Posterior vena cava (tissue), 2 donors: ENCODE measurements at places on chromosomes 7 and 10. TPM values are rescaled to one million over a fixed set of nuclear protein-coding genes. Genes with fewer than 3 reads are reported as not detected.

Gene ADAMTS14
- total RNA-seq, result 1.0 TPM

Gene CYP26C1
- total RNA-seq, result 0.19 TPM

Gene AMPH
- total RNA-seq, result 7.3 TPM

Gene HABP2
- total RNA-seq, result not detected

Gene SFRP4
- total RNA-seq, result 197 TPM

Gene PRKAR2B
- 4.7 TPM for total RNA-seq

Gene NRCAM
- total RNA-seq, result 1.7 TPM

Gene CCDC172
- total RNA-seq, result not detected

Gene PNLIP
- total RNA-seq, result not detected

Gene HEPACAM2
- total RNA-seq, result not detected

Gene GSTK1
- 94.5 TPM for total RNA-seq

- no peak for DNase-seq
These were observed 131.1 kb upstream of the ABCB5 start for GRCh38 chr7:20484356-20484755.

DNA sequence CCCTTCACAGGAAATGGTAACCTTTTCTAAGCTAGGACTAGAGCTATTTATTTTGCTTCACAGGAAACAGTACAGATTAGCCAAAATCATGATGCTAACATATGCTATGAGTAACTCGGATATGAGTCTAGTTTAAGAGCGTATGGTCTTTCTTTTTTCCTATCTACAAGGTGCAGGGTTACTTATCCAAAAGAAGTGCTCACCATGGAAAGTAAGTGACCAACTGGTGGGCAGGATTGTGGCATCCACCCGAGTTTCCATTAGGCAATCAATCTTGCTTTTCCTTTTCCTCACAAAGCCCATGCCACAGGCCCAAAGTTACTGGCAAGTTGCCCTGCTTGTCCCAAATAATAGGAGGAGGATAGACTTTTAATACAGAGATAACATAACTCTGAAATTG is 765.1 kb upstream of the POM121L12 start:
- DNase-seq, result no peak

DNA sequence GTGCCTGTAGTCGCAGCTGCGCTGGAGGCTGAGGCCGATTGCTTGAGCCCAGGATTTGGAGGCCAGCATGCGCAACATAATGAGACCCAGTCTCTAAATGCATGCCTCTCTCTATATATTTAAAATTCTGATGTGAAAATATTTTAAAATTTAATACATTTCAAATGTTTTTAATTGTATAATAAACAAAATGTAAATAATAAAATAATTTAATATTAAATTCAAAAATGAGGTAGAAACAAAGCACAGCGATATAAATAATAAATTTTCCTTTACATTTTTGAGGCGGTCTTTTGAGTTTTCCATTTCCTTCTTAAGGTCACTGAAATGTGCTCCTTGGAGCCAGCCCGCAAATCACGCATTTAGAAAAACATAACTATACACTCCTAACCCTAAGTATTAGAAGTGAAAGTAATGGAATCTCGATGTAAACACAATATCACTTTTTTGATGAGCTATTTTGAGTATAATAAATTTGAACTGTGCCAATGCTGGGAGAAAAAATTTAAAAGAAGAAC is 523 bp upstream of the CDK1 start:
- DNase-seq, result no peak

DNA sequence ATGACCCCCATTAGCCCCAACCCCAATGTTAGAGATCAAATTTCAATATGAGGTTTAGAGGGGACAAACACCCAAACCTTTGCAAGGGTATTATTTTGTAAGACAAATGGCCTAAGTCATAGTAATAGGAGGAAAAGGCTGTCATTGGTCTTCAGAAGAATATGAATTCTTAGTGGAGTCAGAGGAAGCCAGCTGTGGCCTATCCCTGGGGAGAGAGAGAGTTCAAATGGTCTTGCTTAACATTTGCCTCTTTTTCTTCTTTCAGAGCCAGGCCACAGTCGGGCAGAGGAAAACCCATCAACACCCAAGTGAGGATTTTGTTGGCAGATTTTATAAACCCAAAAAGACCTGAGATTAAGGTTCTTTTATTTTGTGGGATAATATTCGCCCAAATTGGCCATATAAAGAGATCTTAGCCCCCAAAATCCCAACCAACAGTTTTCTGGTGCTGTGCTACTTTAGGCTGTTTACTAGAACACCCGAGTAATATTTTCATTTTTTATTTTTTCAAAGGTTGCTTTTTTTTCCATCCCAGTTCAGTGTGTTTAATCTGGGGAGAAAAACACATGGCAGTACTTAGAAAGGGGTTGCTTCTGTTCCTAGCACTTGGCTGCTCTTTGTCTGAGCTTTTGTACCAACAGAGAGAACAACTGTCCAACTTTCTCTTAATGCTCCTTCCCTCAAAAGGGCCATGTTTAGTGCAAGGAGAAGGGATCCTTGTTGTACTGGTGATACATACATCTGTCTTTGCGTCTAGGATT is 26.8 kb upstream of the ARMC3 start:
- DNase-seq, result no peak

- no peak for DNase-seq
These were observed 50.1 kb downstream of the GNAI1 start for GRCh38 chr7:80184693-80185092.

- no peak for DNase-seq
These were observed 18.6 kb downstream of the PPP1R3C start for GRCh38 chr10:91614225-91614624.

DNA sequence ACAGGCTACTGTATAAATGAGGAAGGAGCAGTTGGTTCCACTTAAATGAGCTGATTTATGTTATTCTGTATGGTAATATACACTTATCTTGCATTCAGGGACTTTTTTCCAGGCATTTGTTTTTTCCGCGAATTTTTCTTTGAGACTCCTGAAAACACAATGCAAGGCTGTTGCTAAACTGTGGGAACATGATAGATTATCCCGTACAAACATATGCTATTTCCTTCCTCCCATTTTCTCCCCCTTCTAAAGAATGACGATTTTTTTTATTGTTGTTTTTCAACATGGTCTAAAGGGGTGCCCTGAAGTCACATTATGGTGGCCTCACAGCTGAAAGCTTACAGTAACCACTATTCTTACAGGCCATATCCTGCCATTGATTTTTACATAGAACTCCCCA is 523.9 kb upstream of the NRP1 start:
- DNase-seq, result no peak

DNA sequence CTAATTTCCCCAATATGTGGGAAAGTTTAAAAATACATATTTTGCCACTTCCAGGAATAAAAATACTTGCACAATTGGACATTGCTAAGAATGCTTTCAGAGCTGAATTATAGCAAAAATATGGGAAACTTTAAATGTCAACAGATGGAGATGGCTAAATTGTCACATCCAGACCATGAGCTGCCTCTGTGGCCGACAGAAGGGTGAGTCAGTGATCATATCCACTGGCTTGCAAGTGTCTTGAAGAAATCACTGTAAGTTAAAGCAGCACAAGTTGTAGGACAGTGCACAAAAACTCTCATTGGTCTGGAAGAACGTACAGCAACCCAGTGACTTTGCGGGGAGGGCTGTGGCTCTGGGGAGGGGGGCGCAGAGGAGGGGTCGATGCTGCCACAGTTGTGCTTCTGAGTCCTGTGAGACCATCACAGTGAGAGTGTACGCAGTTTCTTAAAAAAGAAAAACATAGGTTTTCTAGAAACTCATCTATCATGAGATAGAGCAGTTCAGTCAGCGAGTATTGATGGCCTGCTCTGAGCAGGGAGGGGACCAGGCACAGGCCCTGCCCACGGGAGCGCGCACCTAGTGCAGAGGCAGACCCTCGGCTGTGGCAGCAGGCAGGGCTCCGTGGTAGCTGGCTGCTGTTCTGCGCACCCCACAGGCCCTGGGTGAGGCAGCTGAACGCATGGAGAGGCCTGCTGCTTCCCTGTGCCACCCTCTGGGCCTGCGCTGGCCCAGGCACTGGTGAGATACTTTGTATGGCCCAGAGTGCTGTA is 25.5 kb downstream of the LRRC27 start:
- DNase-seq, result no peak

DNA sequence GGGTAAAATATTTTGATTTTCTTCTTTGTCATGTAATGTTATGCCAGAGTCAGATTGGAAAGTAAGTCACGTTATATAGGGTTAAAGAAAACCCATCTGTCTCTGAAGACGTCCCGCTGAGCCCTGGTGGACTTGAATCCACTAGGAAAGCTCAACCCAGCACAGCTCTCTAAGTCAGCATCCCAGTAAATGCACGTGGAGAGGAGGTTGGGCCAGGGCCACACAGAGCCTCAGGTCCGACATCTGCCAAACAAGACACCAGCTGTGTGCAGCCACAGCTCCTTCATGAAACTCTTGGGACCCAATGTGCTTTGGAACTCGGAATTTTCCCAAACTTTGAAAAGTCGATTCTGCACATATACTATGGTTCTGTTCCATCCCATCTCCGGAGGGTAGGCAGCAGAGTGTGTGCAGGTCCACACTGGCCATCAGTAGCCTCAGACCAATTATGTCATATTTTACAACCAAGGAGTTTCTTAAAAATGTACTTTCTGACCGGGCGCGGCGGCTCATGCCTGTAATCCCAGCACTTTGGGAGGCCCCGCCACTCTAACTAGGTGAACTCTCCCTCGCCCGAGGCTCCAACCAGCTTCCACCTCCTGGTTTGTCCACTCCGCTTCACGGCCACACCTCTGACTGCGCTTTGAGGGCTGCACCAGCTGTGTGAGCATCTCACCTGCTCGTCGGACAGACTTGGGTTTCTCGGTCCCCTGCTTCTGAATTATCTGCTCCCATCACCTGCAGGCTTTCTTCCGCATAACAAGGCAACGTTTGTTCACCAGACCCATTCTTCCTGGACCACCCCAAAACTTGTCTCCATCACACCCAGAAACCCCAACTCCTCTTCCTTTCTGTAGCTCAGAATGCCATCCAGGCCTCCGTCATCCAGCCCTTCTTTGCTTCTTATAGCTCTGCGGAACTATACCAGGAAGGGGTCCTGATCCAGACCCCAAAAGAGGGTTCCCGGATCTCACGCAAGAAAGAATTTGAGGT is 29.7 kb upstream of the DNAJB6 start:
- no peak for DNase-seq

- peak; percentile 87 for DNase-seq
These were observed 82.7 kb upstream of the C1GALT1 start for GRCh38 chr7:7099584-7100014.

DNA sequence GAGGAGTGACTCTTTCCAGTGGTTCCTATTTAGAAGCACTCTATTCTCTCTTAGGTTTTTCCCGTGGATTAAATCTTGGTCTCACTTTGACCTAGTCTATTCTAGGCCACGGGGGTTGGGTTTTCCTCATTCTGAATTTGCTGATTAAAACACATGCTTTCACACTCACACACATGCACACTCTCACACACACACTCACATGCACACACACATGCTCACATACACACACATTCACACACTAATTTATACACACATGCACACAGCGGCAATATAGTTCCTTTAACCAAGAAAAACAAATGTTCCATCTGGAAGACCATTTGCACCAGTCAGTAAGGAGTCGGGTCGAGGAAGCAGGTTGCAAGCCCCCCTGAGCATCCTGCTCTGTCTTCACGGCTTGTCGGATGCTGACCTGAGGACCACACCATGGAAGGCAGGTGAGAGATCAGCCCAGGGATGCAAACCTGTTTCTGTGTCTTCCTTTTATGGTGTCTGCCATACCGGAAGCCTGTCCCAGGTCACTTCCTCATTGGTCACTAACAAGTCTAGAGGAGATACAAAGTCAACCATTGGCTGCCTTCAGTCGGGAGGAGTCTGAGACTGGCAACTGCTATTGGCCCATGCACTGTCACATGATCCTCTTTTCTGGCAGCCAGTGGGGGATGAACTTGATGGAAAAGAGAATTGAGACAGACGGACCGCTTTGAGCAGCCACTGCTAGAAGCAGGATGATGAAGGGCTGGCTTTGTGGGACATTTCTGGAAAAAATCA is 330.8 kb downstream of the FGFR2 start:
- no peak for DNase-seq

GRCh38 chr10:132270256-132270655 is 37.5 kb downstream of the STK32C start:
- DNase-seq, result no peak

DNA sequence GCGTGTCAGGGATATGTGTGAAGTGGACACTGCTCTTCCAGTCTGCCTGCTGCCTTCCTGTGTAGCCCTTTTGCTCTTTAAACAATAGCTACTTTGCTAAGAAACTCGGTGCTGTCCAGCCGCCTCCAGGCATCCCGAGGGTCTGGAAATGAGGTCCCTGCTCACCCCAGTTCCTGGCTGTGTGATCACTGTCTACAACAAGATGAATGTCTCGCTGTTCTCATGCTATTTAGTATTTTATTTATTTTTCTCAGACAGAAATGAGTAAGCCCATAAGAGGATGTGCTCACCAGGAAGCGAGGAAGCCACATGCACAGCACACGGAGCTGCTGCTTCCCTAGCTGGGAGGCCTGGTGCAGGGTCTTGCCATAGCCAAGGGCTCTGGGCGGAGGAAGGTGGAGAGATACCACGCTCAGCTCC is 167.0 kb upstream of the PITRM1 start:
- no peak for DNase-seq

DNA sequence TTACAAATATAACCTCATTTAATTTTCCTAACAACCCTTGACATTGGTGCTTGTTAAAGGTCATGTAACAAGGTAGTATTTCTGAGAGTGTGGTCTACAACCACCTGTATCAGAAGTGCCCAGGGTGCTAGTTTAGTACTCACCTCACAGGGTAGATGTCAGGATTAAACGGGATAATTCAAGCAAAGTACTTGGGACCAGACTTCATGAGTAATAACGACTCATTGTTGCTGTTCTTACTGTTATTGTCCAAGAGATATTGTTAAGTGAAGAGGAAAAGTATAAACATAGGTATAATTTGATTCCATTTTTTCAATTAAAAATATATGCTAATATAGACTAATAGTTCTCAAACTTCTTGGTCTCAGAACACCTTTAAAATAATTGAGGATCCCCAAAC is 179.3 kb downstream of the WNT2 start:
- no peak for DNase-seq

- DNase-seq, result no peak
These were observed 30.2 kb downstream of the ALOX5 start for GRCh38 chr10:45404087-45404769.

DNA sequence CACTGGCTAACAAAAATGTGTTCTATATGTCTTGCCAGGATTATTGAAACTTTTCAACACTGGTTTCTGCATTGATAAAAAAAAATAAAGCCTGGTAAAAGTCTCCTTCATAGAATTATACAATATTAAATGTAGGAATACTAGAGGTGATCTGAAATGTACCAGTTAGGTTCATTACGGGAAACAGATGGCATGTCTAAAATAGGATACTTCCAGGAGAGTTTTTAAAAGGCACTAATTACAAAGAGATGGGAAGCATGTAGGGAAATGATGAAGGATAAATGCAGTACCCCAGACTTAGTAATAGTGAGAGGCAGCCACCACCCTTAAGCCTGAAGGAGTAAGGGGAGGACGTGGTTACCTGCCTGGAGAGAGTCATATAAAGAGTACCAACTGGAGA is 107.0 kb upstream of the NPSR1 start:
- DNase-seq, result no peak
